Spinal cord (tissue), 10 donors: ENCODE measurements at places on chromosomes 4 and X. TPM values are rescaled to one million over a fixed set of nuclear protein-coding genes. Genes with fewer than 3 reads are reported as not detected.

The COX7B2 gene
- total RNA-seq: not detected

The NPY2R gene
- 0.39 TPM for total RNA-seq

The TACR3 gene
- total RNA-seq: 1.2 TPM

The PABPC1L2B gene
- total RNA-seq: 0.72 TPM

DNA sequence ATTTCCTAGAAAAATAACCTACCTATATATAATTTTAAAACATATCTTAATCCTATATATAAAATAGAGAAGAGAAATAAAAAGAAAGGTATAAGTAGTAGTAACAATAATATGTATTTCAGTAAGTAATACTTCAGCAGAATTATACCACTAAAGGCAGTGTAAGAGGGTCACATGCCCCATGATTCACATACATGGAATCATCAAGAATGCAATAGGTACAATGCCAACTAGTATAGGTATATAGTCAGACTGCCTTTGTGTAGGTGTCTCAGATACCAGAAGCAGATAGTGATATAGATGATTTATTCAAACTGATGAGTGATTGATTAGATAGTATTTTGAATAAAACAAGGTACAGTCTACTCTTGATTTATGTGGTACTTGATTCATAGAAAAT is 9.4 kb downstream of the AIMP1 start:
- H3K27ac ChIP-seq: no peak overlapping the region
- no peak for DNase-seq
- H3K27me3 ChIP-seq: no peaks in the 10 kb centered on the region
- H3K36me3 ChIP-seq: peaks cover 12% of the 10 kb centered on the region
- H3K4me1 ChIP-seq: no peaks in the 10 kb centered on the region
- H3K4me3 ChIP-seq: no peak overlapping the region

- DNase-seq: no peak
- H3K27me3 ChIP-seq: no peaks in the 10 kb centered on the region
- no peak overlapping the region for H3K4me3 ChIP-seq
- no peak overlapping the region for H3K27ac ChIP-seq
- no peaks in the 10 kb centered on the region for H3K4me1 ChIP-seq
These were observed 87.2 kb upstream of the MCF2 start for GRCh38 chrX:139795196-139795595.

The F11 gene
- 2.2 TPM for total RNA-seq

- H3K27ac ChIP-seq: no peak overlapping the region
- no peaks in the 10 kb centered on the region for H3K36me3 ChIP-seq
- H3K4me3 ChIP-seq: no peak overlapping the region
- H3K4me1 ChIP-seq: peaks cover 4% of the 10 kb centered on the region
These were observed 93.2 kb downstream of the SORBS2 start for GRCh38 chr4:185718578-185719499.

GRCh38 chr4:134024251-134024650 is 177.3 kb downstream of the PABPC4L start:
- H3K4me3 ChIP-seq: no peak overlapping the region
- H3K27ac ChIP-seq: no peak overlapping the region
- no peak for DNase-seq
- H3K27me3 ChIP-seq: no peaks in the 10 kb centered on the region
- H3K36me3 ChIP-seq: no peaks in the 10 kb centered on the region

DNA sequence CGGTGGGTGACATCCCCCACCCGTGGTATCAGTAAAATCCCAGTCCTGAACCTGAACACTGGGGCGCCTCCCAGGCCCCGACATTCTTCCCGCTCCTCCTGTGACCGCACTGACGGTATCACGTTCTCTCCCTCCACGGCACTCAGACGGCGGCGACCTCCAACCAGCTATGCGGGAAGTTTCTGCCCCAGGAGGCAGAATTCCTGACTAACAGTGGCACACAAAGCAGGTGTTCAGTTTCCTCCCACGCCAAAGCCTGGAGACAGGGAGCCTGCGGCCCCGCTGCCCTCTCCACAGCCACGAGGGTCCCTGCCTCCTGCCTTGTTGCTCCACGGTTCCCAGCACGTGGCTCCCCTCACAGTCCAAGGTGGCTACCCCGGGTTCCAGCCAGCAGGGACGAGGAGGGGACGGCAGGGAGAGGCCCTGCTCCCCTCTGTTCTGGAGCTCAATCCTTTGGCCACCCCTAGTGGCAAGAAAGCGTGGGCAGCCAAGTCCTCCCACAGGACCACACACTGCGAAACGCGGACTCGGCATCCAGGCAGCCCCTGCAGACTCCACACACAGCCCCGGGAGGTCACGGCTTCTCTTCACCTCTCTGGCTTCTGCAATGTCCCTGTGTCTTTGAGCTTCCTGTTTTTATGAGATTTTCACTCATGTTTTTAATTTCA is 15.2 kb downstream of the CTBP1 start:
- H3K27me3 ChIP-seq: no peaks in the 10 kb centered on the region
- peak overlapping the region; percentile 45 for H3K27ac ChIP-seq
- peaks cover 35% of the 10 kb centered on the region for H3K4me1 ChIP-seq
- H3K36me3 ChIP-seq: peaks cover 96% of the 10 kb centered on the region
- DNase-seq: no peak

- H3K27ac ChIP-seq: peak overlapping the region; percentile 6
- no peak overlapping the region for H3K4me3 ChIP-seq
- H3K27me3 ChIP-seq: no peaks in the 10 kb centered on the region
- H3K4me1 ChIP-seq: no peaks in the 10 kb centered on the region
These were observed 25.7 kb downstream of the SLC39A8 start for GRCh38 chr4:102319594-102319993.
